Central memory CD8-positive, alpha-beta T cell (primary cell): ENCODE measurements at places on chromosomes 1 and 21.

DNA sequence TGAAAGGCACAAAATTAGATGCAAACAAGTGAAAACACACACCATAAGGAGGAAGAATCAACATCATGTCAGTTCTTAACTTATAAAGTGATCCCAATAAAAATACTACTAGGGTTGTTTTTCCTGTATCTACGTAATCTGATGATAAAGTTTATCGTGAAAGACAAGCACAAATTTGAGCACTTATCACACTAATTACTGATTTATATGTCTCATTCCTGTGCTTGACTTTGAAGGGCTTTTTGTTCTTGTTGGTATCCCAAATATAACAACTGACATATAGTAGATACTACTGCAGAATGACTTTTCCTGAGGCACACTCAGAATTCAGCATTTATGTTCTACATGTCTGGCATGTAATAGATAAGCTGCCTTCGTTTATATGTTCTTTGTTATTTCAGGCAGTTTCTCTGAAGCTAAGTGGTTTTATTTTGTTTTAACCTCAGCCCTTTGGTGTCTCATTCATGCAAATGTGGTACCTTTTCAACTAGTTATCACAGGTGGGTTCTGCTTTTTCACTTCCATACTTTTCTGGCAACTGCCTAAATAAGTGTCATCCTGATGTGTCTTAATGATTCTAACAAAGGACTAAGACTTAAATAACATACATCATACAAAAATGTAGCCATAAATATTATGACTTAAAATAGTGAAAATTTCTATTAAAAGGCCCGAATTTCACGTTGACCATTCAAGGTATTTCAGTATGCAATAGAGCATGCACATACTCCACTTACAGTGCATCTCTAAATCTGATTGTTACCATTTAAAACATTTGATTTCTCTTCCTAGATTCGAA lies 73.2 kb downstream of the LRRC8C start:
- no peak for DNase-seq

GRCh38 chr1:52955129-52955970 lies 28.3 kb downstream of the SCP2 start:
- no peak for DNase-seq

DNA sequence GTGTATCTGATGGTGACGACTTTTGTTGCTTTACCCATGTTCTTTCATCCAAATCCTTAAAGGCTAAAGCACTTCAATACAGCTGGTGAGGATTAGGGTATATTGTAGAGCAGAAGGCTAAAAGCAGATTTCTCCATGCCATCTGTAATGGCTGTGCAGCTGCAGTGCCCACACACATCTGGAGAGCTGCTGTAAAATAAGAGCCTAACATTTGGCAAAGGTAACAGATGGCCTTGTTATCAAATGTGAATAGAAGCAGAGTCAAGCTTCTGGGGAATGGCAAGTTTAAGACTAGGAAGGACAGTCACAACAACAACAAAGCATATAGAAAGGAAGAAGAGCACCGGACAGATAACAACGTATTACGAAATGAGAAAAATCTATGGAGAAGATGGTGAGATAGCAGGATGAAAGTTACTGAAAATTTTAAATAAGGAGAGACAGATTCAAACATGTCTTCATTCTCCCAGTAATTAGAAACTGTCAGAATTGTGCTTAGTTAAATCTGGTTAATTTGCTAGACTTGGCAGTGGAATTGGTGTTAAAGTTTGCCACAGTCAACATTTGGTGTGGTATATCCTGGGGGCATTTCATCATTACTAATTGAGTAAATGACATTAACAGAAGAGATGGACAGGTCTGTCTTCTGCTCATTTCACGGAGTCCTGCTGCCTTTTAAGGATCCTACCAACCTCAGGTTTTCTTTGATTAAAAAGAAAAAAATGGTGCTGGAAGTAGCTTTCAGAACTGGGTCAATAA lies 1093.2 kb downstream of the ADGRL2 start:
- no peak for DNase-seq

- no peak for DNase-seq
These were observed 18.9 kb downstream of the CAP1 start for GRCh38 chr1:40059338-40059959.

GRCh38 chr1:36824390-36824861 lies 209.9 kb downstream of the GRIK3 start:
- DNase-seq = no peak

DNA sequence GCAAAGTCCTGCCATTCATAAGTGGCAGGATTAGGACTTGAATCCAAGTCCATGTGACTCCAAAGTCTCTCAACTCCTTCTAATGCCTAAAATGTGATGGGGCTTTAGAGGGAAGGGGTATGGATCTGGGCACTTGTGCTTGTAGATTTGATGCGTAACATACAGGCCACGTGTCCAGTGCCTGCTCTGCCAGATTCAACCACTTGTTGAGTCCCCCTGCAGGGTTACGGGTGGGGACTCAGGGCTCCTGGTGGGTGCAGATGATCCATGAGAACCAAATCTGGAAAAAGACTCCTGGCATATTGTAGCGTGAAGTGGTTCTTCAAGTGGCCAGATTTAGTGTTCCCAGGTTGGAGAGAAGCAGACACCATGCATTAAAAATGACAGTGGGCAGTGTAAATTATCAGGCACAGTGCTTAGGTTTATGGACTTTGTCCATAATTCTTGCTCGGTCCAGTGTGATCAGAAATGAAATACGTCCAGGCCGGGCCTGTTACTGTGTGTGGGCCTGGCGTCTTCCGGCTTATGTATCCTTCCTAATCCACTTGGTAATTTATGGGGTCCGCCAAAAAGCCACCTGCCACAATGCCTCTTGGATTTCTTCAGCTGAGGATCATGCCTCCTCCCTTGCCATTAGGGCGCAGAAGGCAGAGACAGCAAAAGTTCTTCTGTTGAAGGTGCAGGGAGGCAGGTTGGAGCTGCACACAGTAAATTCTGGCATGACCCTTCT lies 51.2 kb upstream of the LRP8 start:
- no peak for DNase-seq

DNA sequence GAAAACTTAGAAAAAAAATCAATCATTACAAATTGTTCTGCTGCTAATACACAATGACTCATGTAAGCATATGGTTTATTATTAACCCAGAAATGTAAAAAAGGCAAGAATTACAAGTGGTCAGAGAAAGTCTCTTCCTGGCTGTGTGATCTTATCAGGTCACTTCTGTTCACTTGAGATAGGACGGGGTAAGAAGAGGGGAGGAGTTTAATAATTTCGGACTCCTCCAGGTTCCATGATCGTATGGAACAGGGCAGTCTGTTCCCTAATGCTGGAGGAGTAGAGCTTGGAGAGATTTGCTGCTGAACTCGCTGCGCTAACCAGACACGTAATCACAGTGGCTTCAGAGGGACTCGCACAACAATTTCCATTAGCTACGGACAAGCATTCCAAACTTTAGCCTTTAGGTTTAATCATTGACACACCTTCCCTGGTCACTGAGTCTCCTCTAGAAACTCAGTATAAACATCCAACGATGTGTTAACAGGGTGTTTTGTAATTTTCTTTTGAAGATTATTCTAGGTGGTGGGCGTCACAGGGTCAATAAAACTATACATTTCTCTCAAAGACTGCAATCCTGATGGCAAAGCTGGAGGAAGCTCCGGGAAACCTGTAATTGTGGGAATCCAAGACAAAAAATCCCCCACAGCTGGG lies 1.3 kb downstream of the CRYZ start:
- no peak for DNase-seq

DNA sequence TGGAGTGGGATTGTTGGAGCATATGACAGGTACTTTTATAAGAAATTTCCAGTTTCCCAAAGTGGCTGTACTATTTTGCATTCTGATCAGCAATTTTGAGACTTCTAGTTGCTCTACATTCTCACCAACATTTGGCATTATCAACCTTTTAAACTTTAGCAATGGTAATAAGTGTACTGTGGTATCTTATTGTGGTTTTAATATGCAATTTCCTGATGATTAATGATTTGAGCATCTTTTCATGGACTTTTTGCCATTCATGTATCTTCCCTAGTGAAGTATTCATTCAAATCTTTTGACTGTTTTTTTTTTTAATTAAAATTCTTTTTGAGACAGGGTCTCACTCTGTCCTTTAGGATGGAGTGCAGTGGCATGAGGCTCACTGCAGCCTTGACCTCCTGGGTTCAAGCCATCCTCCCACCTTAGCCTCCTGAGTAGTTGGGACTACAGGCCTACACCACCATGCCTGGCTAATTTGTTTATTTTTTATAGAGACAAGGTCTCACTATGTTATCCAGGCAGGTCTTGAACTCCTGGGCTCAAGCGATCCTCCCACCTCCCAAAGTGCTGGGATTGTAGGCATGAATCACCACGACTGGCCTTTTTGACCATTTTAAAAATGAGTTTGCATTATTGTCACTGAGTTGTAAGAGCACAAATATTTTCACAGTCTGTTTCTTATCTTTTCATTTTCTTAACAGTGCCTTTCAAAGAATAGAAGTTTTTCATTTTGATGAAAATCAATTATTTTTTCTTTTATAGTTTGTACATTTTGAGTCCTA lies 7.8 kb upstream of the SLC6A9 start:
- no peak for DNase-seq

- no peak for DNase-seq
These were observed 111.3 kb downstream of the TGFBR3 start for GRCh38 chr1:91774520-91775203.

DNA sequence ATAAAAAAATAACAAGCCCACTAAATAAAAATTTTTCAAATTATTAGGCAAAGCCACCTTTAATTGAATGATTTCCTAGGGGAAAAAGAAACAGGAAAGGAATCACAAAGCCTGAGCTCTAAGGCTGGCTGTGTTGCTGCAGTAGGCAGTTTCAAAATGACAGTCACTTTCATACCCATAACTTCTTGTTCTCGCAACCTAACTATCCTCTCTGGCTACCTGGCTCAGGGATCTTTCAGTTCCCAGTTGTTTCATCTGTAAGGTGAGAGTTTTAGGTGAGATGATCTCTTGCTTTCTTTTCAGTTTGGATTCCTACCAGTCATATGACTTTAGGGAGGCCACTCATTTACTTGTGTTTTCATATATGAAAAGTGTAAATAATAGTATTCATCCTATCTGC lies 226.1 kb downstream of the ASTN1 start:
- no peak for DNase-seq

DNA sequence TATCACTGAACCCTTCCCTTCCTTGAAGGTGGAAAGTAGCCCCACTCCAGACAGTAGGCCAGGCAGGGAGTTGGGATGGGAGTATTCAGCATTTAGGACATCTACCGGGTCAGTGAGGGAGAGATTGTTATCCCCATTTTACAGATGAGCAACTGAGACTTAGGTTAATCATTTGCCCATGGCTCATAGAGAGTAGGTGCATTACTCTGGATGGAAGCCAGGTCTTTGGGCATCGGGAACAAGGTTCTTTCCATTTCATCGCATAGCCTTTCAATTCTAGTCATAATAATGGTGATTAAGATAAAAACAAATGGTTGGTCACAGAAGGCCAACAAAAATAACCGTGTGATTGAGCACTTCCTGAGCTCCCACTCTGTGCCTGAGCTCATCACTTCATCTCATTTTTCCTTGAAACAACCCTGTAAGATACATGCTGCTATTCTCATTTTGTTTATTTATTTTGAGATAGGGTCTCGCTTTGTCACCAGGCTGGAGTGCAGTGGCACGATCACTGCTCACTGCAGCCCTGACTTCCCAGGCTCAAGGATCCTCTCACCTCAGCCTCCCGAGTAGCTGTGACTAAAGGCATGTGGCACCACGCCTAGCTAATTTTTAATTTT lies 64.8 kb downstream of the NAV1 start:
- DNase-seq = no peak

GRCh38 chr1:240495601-240496000 lies 116.4 kb downstream of the GREM2 start:
- no peak for DNase-seq

DNA sequence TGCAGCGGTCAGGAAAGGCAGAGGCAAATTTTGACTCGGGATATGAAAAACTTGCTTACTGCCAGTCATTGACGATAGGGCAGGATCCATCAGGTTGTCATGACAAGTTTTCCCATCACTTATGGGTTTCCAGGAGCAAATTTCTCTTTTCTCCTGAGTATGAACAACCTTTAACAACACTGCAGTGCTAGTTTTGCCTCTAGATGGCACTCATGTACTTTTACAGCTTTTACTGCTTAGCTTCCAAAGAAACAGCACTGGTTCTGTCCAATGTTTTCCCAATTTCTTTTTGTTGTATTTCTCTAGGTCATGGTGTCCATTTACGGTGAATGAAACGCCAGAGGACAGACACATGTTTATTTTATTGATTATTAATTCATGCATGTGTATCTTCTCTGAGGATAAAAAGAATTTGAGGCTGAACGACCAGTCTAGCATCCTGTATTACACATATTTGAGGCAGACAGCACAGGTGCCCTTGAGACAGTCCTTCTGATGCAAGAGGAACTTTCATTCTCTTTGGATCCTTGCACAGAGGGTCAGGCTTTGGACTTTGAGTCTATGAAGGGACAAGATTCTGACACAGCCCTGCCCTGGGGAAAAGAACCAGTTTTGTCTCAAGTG lies 112.3 kb upstream of the TRABD2B start:
- no peak for DNase-seq

DNA sequence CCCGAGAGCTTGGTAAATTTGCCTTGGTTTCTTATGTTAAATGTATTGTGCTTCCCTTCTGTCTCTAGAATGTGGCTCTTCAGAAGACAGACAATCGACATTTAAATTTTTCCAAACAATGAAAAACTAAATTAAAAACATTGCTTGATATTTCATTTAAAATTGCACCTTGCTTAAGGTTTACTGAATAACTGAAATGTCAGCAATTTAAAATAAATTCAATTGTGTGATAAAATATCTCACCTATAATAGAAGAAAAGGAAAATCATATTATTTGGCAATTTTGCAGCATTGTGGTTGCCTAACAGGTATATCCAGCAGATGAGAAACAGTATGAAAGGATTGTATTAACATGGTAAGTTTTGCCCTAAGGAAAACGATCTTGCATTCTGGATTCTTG lies 56.5 kb downstream of the MAP3K21 start:
- no peak for DNase-seq

GRCh38 chr1:115632251-115633026 lies 9.3 kb upstream of the VANGL1 start:
- DNase-seq = no peak

DNA sequence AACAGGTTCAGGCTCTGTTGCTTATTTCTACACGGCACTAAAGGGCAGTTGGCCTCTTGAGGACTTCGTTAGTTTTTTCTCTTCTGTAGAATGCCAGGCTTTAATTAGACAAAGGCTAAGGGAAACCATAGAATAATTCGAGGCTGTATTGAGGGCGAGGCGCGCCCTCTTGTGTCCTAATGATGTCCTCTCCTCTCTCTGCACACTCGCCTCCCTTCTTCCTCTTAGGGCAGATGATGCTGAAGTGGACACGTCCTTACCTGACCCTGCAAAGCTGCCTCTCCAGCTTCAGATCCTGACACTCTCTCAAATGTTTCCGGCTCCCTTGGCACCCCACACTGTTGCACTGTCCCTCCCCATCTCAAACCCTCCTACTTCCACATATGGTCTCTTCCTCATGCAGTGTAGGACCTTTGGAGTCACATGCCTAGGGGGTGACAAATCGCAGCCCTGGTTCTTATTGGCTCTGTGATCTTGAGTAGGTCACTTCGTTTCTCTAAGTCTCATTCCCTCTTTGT lies 1.9 kb upstream of the ZSCAN20 start:
- peak; percentile 21 for DNase-seq

GRCh38 chr1:211571998-211572397 lies 7.0 kb downstream of the SLC30A1 start:
- DNase-seq = no peak
